ENCODE measurements at places on chromosomes 12 and 14.

GRCh38 chr14:99769123-99769522, 24.1 kb upstream of the EML1 start:
- no peak for DNase-seq

DNA sequence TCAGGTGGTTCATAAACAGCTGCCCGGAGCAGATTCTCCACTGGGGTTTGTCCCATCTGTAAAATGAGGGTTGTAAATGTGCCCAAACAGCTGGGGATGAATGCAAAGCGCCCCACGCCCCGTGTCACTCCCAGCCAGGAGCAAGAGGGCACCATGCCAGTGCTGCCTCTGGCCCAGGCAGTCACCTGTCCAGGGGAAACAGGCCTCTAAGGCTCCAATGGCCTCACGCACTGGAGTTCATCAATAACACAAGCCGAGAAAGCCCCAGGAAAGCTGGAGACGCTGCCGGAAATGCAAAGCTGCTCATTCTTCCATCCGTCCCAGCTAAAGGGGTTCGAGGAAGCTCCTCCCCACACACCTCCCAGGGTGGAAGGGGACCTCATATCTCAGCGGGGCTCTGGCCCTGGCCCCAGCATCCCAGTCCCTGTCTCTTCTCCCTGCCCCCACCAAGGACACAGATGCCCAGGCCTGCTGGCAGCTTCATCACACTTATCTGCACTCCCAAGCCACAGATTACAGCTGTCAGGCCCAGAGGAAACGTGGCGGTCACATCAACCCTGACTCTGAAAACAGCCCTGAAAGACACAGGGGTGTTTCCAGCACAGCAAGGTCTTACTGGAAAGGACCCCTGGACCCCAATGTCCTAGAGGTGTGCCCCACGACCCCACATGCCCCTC, 21.5 kb downstream of the SCARB1 start:
- DNase-seq: no peak

DNA sequence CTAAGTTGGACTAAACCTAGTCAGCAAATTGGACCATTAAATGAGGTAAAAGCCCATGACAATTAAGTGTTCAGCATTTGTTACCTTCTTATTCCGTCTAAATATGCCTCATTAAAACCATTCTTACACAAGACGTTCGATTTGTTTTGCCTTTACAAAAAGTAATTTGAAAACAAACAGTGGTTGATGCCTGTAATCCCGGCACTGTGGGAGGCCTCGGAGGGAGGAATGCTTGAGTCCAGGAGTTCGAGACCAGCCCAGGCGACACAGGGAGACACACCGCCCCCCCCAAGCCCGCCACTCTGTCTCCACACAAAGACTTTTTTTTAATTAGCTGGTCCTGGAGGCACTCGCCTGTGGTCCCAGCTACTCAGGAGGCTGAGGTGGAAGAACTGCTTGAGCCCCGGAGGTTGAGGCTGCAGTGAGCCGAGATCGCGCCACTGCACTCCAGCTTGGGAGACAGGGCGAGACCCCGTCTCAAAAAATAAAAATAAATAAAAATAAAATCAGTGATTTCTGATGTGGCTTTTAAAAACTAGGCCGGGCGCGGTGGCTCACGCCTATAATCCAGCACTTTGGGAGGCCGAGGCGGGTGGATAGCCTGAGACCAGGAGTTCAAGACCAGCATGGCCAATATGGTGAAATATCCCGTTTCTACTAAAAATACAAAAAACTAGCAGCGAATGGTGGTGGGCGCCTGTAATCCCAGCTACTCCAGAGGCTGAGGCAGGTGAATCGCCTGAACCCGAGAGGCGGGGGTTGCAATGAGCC, 856 bp upstream of the EIF4B start:
- no peak for DNase-seq

GRCh38 chr14:69312608-69313007, 52.6 kb downstream of the GALNT16 start:
- DNase-seq: no peak

DNA sequence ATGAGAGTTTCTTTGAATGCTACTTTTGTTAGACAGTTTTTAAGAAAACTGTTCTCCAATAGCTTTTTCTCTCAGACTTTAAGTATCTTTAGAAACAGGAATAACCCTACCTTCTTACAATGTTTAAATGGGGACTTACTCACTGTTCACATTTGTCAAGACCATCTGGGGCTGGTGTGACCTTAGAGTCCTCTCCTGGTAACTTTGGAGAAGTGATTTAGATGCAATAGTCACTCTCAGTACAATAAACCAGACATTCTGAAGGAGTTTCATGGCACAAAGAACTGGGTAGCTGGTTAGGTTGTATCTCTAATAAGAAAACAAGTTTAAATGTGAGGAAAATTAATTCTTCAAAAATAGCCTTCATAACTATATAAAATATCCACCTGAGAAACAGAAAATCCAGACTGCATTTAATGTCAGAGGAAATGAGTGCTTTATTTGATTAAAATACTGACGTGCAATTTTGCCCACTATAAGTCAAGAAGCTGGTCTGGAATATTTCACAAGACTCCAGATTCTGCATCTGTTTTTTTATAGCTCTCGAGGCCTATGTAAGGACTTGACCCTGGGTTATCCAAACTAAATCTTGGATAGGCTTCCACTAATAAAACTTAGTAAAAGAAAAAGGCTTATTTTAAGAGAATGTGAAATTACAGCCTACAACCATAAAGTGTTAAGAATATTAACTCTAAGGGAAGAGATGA, 108.7 kb downstream of the PTGER2 start:
- DNase-seq: no peak

DNA sequence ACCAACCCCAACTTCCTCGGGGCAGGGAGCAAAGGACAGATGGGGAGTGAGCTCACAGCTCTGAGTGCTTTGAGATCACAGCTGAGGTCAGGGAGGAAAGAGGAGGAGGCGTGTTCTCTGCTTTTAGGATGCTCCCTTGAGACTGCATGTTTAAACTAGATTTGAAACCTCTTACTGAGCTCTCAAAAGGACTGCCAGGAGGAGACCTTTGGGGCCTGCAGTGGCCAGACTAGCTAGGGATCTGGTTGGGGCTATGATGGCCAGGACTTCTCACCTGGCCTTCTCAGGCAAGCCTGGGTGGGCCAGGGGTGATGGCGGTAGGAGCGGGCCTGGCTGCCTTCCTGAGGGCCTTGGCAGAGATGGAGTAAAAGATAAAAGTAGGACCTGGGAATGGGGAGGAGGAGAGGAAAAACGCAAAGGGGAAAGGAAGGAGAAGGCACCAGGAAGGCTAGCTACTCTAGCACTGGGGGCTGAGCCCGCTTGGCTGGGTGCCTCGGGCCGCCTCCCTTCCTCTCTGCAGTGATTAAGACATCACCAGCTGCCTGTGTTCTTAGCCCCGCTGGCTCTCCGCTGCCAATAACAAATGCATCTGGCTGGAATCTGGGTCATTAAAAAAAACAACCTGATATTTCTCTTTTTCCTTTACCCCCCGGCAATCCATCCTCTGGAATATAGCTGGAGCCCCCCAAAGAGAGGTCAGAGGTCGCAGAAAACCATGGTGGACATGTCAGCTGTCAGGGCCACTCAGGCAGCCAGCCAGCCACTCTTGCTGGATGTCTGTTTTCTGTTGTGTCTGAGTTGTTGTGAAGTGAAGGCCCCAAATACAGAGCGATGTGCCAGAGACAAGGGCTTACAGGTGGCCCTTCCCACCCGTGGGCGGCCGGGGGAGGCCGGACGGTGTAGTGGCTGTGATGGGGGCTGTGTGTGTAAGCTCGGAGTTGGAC, 141.3 kb downstream of the TSPAN9 start:
- DNase-seq: no peak

GRCh38 chr12:82383930-82384552, 25.7 kb downstream of the METTL25 start:
- no peak for DNase-seq

DNA sequence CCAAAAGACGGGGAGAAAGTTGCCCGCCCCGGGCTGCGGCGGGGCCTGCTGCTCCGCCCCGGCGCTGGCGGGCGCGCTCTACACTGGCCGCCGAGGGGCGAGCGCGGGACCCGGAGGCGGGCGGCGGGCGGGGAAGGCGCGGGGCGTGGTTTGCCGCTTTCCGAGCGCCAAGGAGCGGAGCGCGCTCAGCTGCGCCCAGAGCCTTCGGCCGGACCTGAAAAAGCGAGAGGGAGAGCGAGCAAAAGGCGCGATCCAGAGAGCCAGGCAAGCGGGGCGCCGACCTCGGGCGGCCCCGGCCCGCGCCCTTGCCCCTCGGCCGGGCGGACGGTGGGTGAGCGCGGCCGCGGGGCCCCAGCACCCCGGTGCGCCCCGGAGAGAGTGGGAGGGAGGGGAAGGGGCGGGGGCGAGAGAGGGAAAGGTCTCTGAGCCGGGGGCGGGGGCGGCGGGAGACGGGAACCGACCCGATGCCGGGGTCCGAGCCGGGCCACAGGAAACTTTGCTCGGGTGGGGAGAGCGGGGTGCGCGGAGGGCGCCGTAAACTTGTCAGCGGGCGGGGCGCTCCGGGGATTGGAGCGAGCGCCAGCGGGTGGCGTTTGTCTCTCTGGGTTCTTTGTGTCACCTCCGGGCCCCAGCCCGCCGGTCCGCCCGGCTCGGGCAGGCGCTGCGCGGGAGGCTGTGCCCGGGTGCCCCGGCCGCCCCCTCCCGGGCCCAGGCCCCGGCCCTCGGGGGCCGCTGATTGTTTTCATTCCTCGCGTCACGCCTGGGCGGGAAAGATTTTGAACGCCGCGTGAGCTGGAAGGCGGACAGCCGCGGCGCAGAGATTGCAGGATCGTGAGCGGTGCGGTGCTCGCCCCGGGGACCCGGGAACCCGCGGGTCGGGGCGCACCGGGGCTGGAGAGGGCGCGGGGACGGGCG, at the start of gene SYNE2:
Gene SYNE2 (plus strand): TSS at position 188 of the 915 bp plus-strand sequence. CDS start 56,145 bp downstream, outside the sequence.
- DNase-seq: peak; percentile 84

- no peak for DNase-seq
These were observed 18.9 kb downstream of the ARL6IP4 start for GRCh38 chr12:122999196-122999946.

- no peak for DNase-seq
These were observed 17.7 kb downstream of the SMCO2 start for GRCh38 chr12:27464220-27464554.

DNA sequence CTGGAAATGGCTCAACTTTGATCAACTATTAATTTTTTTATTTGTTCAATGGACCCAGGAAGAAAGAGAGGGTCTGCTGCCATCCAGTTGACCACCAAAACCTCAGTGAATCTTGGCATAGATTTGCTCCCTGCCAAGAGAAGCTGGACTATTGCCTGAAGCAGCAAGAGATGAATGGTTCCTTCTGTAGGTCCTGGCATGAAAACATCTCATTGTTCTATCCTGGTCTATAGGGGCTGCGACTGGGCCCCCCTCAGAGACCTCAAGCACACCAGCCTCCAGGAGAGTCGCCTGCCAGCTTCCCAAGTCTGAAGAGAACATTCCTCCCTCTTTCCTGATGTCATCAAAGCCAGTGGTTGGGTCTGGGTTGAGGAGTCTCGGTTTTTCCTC, 204.9 kb downstream of the TMX1 start:
- DNase-seq: no peak

DNA sequence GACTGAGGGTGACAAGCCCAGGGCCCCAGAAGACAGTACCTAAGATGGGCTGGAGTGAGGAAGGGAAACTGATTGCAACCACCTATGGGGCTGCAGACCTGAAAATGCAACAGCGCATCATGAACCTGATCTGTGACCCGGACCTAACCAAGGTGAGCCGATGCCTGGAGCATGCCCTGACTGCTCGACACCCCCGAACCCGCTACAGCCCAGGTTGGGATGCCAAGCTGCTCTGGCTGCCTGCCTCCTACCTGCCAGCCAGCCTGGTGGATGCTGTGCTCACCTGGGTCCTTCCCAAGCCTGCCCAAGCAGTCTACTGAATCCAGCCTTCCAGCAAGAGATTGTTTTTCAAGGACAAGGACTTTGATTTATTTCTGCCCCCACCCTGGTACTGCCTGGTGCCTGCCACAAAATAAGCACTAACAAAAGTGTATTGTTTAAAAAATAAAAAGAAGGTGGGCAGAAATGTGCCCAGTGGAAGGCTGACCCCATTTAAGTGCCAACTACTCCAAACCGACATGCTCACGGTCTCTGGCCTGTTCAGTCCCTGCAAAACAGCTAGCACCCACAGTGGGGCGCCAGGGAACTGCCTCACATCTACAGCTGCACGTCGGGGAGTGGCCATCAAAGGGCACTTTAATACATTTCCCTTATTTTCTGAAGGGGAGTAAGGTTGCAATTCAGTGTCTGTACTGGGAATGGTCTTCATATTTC, 4.2 kb downstream of the RDH5 start:
- no peak for DNase-seq

DNA sequence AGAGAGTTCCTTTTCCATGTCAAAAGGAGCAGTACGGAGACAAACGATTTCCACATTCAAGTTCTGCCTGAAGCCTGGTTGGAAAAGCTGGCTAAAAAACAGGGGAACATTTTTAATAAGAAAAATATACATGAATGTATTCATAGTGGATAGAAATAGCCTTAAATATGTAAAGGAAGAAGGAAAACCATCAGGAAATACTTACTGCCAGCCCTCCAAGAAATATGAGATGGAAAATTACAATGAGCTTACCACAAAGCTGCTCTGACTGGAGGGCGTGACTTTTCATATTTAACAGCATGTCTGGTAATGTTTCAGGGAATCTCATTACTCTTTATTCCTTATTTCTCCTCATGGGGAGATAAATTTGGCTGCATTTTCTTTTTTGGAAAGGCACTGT, 75.9 kb upstream of the ZDHHC17 start:
- DNase-seq: no peak

GRCh38 chr12:31959701-31960391, 631 bp downstream of the RESF1 start:
- DNase-seq: no peak

DNA sequence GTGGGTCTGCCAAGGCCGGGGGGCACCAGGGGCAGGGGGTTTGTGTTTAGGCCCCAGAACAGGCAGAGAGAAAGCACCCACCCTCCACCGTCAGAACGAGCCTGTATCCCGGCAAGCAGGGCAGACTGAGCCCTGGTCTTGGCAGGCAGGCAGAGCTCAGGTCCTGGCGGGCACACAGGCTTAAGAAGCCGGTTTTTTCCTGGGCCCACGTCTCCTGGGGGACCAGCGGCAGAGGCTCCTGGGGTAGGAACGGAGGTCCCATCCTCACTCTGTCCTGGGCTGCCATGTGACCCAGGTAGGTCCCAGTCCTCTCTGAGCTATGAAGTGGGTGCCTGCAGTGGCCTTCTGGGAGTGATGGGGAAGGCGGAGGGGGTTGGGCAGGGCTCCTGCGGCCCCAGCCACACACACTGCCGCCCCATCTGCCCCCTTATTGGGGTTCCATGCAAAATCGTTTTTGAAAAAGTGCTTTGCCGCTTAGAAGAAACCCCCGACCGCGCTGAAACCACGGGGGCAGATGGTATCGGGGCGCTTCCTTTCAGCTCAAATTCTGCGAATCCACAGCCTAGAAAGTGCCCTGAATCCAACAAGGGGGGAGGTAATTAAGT, 24.2 kb downstream of the SH2B3 start:
- DNase-seq: peak; percentile 61

- DNase-seq: no peak
These were observed 6.9 kb upstream of the HOXC11 start for GRCh38 chr12:53966085-53966384.

- no peak for DNase-seq
These were observed 8.4 kb downstream of the PEX5 start for GRCh38 chr12:7197841-7198240.

- no peak for DNase-seq
These were observed 62.2 kb upstream of the LHX5 start for GRCh38 chr12:113533842-113534375.
